ENCODE measurements at places on chromosomes 4 and X.

- DNase-seq: no peak
Observed at GRCh38 chr4:110216129-110216528, 17.7 kb upstream of the ELOVL6 start.

DNA sequence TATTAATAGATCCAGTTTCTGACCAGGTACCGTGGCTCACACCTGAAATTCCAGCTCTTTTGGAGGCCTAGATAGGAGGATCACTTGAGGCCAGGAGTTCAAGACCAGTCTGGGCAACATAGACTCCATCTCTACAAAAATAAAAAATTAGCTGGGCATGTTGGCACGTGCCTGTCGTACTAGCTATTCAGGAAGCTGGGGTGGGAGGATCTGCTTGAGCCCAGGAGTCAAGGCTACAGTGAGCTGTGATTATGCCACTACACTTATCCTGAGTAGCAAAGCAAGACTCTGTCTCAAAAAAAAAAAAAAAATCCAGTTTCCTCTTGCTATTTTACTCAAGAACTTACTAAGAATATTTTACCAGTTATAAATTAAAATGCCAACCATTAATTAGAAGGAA, 91.7 kb downstream of the SLC10A6 start:
- DNase-seq: no peak

GRCh38 chr4:3043282-3044020, 30.9 kb downstream of the HTT-AS start:
- no peak for DNase-seq

GRCh38 chrX:55593756-55594257, 29.4 kb upstream of the FOXR2 start:
- DNase-seq: no peak

GRCh38 chrX:65696613-65697012, 29.2 kb downstream of the MSN start:
- DNase-seq: no peak

- DNase-seq: peak; percentile 12
Observed at GRCh38 chrX:16671005-16671404, 21.0 kb downstream of the S100G start.

DNA sequence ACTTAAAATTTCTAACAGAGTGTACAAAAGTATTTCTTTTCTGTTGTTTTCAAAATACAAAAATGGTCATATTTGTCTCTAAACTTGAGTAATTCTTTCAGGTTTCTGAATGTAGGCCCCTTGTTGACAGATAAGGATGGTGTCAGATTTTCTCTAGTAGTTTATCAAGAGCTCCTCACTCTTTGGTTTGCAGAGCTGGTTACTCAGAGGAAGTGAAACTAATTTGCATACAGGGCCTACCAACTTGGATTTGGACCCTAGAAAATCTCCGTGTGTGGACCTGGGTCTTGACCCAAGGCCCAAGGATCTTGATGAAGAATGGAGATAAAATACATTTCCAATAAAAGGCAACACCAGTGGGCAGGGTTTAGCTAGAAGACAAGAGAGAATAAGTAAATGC, 433 bp upstream of the ADH6 start:
- no peak for DNase-seq

DNA sequence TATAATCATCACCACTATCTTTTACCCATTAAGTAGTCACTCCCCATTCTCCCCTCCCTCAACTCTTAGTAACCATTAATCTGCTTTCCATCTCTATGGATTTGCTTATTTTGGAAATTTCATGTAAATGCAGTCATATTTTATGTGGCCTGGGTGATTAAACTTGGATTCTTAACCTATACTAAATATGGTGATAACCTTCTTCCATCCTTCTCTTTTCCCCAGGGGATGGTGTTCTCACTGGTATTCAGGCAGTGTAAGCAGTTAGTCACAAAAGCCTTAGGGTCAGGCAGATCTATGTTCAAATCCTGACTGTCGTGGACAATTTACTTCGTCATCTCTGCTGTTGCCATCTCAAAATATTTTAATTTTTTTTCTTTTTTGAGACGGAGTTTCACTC, 29.6 kb downstream of the RAB40AL start:
- DNase-seq: no peak

- DNase-seq: no peak
Observed at GRCh38 chrX:5632061-5632614, 596.5 kb downstream of the NLGN4X start.

GRCh38 chr4:174304664-174305063, 21.0 kb downstream of the CEP44 start:
- no peak for DNase-seq

GRCh38 chr4:148052448-148052847, 320.6 kb downstream of the ARHGAP10 start:
- DNase-seq: no peak

DNA sequence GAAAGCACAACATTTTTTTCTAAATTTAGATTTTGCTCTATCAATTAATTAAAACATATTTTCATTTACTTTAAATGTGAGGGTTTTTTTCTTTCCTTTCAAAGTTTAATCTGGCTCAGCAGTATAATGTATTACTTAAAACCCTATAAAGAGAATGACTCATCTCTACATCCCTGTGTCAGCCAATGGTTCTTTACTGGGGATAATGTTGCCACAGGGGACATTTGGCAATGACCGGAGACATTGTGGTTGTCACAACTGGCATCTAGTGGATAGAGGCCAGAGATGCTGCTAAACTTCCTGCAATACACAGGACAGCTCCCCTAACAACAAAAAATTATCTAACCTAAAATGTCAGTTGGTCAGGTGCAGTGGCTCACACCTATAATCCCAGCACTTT, 53.8 kb downstream of the SYNPO2 start:
- DNase-seq: no peak

GRCh38 chrX:96615448-96615847, 69.2 kb upstream of the DIAPH2 start:
- DNase-seq: no peak

- DNase-seq: no peak
Observed at GRCh38 chr4:92825791-92826190, 522.0 kb downstream of the GRID2 start.

GRCh38 chrX:9515973-9516538, 51.2 kb downstream of the TBL1X start:
- no peak for DNase-seq

- DNase-seq: no peak
Observed at GRCh38 chr4:139454111-139455045, at the start of gene RAB33B. RAB33B (plus strand) TSS chr4:139454121; CDS start chr4:139454196, 75 bp downstream.

DNA sequence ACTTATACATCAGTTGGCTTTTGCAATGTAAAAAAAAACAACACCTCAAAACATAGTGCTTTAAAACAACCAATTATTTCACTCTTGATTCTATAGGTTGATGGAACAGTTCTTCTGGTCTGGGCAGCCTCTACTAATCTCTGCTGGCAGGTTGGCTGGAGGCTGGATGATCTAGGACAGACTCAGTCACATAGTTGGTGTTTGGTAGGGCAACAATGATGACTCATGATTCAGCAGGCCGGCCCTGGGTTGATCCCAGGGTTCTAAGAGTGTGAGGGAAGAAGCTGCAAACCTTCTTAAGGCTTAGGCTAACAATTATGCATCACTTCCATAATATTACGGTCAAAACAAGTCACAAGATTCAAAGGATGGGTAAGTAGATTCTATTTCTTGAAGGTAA, 558.2 kb downstream of the ZNF674 start:
- DNase-seq: no peak

GRCh38 chr4:11973270-11973669, 544.6 kb upstream of the HS3ST1 start:
- no peak for DNase-seq

DNA sequence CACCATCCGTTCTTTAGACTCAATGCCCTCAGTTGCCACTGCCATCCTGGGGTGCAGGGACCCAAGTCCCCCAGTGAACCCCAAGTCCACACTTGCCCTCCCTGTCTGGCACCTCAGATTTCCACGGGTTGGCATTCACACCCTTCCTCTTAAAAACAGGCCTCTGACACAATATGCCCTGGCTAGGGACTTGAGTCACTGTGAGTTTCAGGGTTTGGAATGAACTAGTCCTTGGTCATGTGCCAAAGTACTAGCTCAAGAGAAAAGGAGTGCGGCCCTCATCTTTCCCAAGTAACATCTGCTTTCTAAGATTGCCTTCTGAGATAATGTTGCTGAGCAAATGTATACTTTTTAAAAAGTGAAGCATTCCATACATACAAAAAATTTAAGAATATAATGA, 134.0 kb downstream of the MID1 start:
- DNase-seq: no peak

DNA sequence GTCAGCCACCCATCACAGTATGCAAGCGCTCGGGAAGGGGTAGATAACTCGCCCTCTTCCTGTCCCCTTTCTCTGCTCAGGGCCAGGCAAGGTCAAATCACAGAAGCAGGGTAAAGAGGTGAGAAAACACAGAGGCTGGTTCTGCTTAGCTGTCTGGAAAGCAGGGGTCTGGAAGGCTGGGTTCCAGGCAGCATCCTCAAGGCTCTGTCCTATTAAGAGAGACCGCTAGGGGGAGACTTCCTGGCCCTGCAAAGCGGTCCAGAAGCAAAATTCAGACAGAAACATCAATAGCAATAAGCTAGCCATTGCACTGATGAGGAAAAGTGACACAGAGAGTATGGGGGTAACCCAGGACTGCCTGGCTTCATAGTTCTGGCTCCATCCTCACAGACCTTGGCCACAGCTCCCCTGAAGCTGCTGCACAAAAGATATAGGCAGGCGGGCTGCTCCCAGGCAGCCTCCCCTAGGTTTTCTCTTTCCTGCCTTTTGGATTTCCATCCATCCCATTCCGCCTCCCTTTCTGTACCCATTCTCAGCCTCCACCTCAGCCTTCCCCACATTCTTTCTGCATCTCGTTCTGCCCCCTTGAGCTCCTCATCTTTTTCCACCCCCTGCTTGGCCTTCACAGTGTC, 308.5 kb downstream of the EVC2 start:
- DNase-seq: no peak

- no peak for DNase-seq
Observed at GRCh38 chr4:1413687-1414479, 7.6 kb upstream of the NKX1-1 start.

DNA sequence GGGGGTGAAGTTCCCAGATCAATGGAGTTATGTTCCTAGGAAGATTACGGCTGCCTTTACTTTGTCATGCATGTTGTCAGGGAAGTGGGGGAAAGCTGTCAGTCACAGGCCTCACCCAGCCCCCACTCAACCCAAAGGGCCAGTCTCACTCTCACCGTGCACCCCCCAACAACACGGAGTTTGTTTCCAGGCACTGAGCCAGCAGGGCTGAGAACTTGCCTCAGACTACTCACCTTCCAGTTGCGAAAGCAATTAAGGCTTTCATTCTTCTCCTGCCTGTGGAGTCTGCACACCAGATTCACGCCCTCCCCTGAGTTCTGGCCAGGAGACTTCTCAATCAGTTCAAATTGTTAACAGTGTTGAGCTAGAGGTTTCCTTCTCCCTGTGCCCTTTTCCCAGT, 114.3 kb downstream of the SH3BGRL start:
- no peak for DNase-seq

- no peak for DNase-seq
Observed at GRCh38 chr4:153747406-153747955, 12.3 kb downstream of the RNF175 start.

GRCh38 chrX:1051421-1051820, 161.0 kb downstream of the CRLF2 start:
- DNase-seq: no peak

- DNase-seq: no peak
Observed at GRCh38 chr4:48296365-48296764, 26.7 kb upstream of the TEC start.

GRCh38 chr4:186724058-186724863, 605 bp upstream of the FAT1 start:
- DNase-seq: no peak

DNA sequence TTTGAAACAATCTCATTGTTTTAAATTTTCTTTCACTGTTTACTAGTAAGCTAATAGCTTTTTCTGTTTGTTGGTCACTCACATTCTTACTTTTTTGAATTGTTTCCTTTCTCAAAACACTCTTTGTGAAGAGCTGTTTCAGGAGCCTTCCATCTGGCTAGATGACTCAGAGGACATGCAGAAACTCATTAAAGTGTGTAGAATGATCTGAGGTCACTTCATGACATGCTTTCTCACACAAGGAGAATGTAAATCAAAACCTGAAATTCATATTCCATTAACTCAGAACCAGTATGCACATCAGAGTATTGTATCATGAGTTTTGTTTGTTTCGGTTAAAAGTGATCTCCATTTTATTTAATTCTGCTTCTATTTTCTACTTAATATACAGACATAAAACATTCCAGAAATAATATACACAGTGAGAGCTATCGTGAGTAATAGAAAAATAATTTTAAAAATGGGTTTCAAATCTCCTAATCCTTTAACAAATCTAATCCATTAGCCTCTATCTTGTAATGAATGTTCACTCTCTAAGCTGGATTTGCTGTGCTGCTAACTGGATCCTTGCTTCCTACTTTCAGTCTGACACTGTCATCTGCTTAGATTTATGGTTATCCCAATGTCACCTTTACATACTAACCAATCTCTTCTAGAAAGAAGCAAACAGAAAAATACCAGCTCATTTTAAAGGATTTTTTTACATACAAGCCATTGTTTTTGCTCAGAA, 449.6 kb downstream of the FSTL5 start:
- DNase-seq: no peak

DNA sequence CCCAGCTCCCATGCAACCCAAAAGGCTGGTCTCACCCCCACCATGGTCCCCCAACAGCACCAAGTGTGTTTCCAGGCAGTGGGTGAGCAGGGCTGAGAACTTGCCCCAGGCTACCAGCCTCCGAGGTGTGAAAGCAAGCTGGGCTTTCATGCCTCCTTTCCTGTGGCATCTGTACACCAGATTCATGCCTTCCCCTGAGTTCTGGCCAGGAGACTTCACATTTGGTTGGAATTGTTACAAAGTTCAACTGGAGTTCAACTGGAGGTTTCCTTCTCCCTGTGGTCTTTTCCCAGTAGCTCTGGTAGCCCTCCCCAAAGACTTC, 77.6 kb upstream of the RAB40AL start:
- no peak for DNase-seq

DNA sequence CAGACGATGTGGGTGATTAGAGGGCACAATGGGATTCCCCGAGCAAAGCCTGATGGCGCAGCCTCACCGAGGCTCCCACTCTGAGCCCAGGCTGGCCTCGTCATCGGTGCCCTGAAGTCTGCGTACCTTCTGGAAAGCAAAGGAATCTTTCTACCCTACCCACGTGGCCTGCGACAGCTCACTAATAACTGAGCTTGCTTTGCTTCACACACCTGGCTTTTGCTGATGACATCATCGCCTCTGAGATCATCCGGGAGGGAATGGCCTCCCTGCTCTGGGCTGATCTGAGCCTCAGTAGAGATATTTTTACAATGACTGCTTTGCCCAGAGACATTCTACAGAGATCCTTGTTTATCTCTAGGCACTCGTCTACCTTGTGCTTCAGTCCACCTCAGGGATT, 45.4 kb upstream of the PDLIM3 start:
- DNase-seq: no peak

- no peak for DNase-seq
Observed at GRCh38 chrX:154549766-154550165, 2.3 kb downstream of the IKBKG start.

GRCh38 chr4:150173982-150174398, 95.7 kb downstream of the DCLK2 start:
- DNase-seq: no peak

DNA sequence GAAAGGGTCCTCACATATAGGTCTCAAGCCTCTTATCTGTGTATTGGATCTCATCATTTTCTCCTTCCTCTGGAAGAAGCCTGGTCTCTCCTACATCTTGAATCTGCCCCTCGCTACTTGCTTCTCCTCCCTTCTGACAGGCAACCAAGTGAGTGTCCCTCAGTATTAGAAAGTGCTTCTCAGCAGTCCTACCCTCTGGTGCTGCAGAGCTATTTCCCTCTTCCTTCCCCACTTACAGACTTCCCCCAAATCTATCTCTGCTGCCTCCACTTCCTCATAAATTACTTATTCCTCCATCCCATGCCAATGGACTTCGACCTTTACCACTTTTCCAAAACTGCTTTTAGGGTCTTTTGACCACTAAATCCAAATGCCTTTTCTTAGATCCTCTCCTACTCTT, 129.1 kb upstream of the NAP1L5 start:
- no peak for DNase-seq
